Effector memory CD4-positive, alpha-beta T cell (primary cell): ENCODE measurements at places on chromosomes 3 and 15.

- no peak for DNase-seq
These were observed 10.3 kb downstream of the RMDN3 start for GRCh38 chr15:40744815-40745152.

DNA sequence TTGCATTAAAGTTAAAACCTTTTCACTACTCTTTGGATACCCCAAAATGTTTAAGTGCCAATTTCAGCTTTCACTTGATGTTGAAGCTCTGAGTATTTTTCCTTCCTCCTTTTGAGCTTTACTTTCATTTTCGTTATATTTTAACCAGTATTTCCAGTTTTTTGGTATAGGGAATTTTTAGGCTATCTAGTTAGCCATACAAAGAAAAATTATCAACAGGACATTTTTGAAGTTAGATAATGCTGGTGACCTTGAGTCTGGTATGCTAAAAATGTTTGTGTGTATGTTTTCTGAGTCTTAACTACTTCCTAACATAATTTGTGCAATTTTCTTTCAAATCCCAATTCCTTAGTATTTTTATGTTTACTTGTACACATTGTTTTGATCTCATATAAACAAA lies 284.8 kb downstream of the OTOL1 start:
- DNase-seq = no peak

DNA sequence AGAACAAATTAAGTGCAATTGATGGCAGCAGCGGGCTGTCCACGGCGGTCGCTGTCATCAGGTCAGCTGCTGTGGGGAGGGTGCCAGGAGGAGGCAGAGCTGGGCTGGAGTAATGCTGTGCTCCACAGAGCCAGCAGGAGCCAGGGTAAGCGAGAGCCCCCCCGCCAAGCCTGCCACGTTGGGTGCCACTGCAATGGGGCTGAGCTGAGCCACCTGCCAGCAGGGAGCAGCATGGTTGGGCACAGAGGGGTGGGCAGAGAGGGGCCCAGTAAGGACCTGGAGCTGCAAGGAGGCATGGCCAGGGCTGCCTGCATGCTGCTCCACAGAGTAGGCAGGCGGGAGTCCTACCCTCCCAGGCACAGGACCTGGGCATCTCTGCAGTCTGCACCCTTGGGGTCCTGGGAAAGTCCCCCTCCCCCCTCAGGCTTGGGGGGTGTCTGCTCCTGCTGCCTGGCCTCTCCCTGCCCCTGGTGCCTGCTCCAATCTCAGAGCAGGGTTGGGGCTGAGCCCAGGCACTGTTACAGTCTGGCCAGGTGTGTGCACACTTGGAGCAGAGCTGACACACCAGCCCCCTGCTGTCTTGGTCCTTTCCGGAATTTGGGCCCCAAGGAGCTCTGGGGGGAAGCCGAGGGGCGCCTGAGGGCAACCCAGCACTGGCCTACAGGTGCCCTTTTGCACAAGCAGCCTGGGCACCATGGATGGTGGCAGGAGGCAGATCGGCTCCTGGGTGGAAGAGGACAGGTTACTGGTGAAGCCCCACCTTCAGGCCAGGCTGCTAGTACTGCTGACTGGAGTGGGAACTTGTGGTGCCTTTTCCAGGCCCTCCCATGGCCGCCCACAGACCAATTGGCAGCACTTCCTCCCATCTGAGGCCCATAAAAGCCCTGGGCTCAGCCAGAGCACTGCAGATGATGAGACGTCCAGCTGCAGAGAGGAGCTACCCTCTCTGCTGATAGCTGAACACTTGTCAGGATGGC lies 8.5 kb upstream of the PIAS1 start:
- no peak for DNase-seq

DNA sequence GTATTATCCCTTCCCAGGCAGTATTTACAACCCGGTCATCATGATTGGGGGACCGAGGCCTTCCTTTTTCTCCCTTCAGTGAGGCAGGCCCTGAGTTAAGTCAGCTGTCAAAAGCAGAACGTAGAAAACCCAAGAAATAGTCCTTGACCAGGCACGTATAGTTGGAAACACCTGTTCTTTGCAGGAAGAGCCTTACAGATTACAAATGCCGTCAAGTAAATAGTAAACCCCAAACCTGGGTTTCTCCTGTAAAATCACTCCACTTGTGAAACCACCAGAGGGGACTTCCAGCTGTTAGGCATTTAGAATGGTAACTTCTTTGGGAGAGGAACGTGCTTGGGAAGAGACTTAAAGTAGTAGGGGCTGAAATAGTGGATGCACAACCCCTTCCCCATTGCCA lies 1.0 kb upstream of the BTBD1 start:
- no peak for DNase-seq

DNA sequence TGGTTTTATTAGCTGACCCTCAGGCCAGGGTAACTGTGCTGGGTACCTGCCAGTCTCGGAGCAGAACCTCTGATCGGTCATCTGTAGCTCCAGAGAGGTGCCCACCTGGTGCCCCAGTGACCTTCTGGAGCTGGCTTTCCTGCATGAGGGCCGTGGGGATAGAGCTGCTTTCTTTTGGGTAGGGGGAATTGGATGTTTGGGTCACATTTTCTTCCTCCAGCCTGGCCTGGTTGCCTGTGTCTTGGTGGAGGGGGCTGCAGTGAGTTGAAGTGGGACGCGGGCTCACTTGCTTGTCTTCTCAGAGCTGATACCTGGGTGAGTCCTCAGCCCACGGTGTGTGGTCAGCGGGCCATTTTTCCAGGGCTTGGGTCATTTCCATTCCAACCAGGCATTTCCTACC lies 2.6 kb downstream of the ZNF710 start:
- no peak for DNase-seq

- no peak for DNase-seq
These were observed 12.3 kb downstream of the NUDT16 start for GRCh38 chr3:131393868-131394267.

- DNase-seq = no peak
These were observed 204.7 kb upstream of the BHLHE40 start for GRCh38 chr3:4774531-4774930.

DNA sequence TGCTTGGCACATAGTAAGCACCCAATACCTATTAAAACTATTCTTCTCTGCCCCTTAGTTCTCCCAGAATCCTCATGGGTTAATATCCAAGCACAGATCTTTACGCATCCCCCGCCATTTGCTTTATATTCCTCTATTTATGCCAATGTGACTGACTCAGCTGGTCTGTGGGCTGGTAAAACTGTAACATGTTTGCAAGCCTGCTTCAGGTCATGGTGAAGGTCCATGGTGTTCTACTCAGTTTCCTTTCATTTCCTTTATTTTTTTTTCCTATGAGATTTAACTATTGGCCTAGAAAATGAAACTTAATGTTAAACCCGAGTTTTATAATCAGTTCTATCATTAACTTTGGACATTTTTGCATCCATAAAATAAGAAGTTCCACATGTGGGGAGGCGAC lies 47.0 kb downstream of the FRMD4B start:
- DNase-seq = no peak

GRCh38 chr3:66098436-66098835 lies 59.7 kb upstream of the MAGI1 start:
- DNase-seq = no peak

GRCh38 chr15:59993950-59994401 lies 10.1 kb upstream of the FOXB1 start:
- no peak for DNase-seq

GRCh38 chr3:53794597-53794996 lies 51.6 kb downstream of the CHDH start:
- DNase-seq = no peak

DNA sequence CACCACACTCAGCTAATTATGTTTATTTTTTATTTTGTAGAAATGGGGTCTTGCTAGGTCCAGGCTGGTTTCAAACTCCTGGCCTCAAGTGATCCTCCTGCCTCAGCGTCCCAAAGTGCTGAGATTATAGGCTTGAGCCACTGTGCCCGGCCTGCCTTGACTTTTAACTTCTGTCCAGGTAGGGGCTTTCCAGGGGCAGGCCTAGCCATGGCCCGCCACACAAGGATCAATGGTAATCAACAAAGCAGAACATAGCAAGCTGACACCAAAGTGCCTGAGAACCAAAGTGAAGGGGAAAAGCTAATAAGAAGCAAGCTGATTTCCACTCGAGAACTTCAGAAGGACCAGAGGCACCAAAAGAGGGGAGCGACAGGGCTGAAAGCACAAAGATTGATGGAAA lies 9.4 kb upstream of the CRTC3 start:
- DNase-seq = no peak

- DNase-seq = no peak
These were observed 314.8 kb upstream of the CTDSPL start for GRCh38 chr3:37546876-37547275.

- DNase-seq = no peak
These were observed 246.9 kb upstream of the LRIG1 start for GRCh38 chr3:66747696-66748095.

- DNase-seq = no peak
These were observed 63.2 kb upstream of the LPP start for GRCh38 chr3:188090620-188091309.

GRCh38 chr3:159775372-159775961 lies 213.2 kb upstream of the IL12A start:
- DNase-seq = no peak

- DNase-seq = no peak
These were observed 25.6 kb upstream of the GPR171 start for GRCh38 chr3:151228666-151229040.

DNA sequence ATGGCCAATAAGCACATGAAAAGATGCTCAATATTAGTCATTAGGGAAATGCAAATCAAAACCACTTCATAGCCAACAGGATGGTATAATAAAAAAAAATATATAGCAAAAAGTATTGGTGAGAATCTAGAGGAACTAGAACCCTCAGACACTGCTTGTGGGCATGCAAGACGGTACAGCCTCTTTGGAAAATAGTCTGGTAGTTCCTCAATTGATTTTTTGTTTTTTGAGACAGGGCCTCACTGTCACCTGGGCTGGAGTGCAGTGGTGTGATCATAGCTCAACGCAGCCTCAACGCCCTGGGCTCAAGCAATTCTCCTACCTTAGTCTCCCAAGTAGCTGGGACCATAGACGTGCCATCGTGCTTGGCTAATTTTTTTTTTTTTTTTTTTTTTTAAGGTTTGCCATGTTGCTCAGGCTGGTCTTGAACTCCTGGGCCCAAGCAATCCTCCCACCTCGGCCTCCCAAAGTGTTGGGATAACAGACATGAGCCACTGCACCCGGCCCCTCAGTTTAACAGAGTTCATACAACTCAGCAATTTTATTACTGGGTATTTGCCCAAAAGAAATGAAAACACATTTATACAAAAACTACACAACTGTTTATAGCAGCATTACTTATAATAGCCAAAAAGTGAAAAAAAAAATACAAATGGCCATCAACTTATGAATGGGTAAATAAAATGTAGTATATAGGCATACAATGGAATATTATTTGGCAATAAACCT lies 5.1 kb downstream of the PRC1 start:
- no peak for DNase-seq

DNA sequence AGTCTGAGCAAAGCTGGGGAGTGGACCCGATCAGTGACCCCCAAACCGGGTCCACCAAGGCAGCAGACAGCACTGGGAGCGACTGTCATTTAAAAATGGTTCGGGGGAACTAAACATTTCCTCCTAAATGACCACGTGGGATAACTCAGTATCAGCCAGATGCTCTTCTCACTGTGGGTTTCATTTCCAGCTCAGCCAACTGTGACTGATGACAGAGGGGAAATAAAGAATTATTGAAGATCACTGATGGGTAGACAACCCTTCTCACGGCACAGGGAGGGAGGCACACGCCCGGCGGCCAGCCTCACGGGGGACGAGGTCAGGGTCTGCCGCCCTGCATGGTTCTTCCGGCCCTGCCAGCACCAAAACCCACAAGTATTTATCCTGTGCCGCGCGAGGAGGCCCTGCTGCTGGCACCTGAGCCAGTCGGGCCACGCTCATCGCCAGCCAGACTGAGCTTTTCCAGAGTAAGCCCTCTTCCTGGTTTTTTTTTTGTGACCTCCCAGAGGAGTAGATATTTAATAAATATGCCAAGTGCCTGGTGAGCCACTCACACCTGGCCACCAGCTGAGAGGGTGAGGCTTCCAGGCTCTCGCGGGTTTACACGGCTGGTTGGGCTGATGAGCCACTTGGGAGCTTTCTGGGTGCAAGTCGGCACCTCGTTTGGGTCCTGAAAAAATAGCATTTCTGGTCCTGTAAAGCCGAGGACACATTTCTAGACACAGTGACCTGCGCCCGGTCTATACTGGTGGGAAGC lies 6.2 kb downstream of the MELTF start:
- no peak for DNase-seq

DNA sequence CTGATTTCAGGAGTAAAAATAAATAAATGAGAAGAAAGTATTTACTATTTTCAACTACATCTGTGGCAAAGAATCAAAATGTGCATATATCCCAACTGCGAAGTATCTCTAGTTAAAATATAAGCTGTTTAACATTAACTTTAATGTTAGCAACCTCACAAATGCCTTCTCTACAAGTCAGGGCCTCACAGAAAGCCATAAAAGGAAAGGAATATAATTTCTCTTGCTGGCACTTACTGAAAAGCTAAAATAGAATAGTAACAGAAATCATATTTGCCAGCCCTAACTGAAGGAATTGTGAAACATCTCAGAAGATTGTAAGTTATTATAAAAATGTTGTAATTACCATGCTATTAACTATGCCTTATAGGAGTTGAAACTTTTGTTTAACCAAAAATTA lies 65.1 kb upstream of the MBNL1 start:
- DNase-seq = no peak

DNA sequence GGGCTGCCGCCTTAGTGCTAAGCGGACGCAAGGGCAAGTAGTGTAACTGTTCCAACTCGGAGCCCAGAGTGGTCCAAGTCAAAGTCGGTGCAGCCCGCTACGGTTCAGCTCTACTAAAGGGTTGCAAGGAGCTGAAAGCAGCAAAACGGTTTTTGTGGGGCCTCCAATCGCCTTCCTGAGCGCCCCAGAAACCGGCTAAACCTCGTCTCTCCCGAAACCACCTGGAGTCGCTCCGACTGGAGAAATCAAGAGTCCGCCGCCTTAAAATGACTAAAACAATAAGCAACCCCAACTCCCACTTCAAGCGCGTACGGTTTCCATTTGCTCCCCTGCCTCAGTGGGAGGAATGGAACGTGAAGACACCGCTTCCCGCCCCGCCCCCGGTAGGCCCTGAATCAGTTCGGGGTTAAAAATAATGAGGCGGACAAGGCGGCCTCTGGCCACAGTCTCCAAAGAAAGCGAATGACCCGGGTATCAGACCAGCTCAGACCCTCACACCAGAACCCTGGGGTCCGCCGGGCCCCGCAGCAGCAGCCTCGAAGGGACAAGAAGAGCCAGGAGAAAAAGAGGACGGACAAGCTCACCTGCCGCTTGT lies 401 bp downstream of the SEC11A start:
- peak; percentile 7 for DNase-seq

GRCh38 chr3:171970301-171970788 lies 69.0 kb upstream of the FNDC3B start:
- no peak for DNase-seq

DNA sequence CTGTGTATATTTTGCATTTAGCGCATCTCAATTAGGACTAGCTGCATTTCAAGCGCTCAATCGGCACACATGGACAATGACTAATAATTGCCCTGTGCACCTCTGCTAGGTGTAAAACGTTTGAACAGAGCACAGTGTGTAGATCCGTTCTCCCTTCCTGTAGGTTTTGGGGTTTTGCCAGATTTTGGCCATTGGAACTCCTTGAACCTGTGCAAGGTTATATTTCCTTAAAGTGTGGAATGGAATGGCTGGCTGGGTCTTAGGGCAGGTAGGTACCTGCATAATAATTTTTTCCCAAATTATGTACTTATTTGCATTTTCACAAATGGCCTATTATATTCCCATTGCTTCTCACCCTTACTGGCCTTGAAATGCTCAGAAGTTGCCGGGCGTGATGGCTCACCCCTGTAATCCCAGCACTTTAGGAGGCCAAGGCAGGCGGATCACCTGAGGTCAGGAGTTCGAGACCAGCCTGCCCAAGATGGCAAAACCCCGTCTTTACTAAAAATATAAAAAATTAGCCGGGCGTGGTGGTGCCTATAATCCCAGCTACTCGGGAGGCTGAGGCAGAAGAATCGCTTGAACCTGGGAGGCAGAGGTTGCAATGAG lies 777 bp downstream of the RNU5B-1 start:
- DNase-seq = no peak
